Transverse colon (tissue), 4 donors: ENCODE measurements at places on chromosomes 3 and 15. TPM values are rescaled to one million over a fixed set of nuclear protein-coding genes. Genes with fewer than 3 reads are reported as not detected.
A peak's percentile ranks its signal among the peaks of the same experiment; 100 is the strongest.

The ANKUB1 gene
- total RNA-seq = not detected

The GASK1A gene
- total RNA-seq = 5.9 TPM

The BCL2A1 gene
- 3.0 TPM for total RNA-seq

The PROK2 gene
- total RNA-seq = not detected

The GPR176 gene
- total RNA-seq = 1.6 TPM

The MGLL gene
- total RNA-seq = 306 TPM

The ELL3 gene
- 4.4 TPM for total RNA-seq

The PLA2G4D gene
- total RNA-seq = not detected

DNA sequence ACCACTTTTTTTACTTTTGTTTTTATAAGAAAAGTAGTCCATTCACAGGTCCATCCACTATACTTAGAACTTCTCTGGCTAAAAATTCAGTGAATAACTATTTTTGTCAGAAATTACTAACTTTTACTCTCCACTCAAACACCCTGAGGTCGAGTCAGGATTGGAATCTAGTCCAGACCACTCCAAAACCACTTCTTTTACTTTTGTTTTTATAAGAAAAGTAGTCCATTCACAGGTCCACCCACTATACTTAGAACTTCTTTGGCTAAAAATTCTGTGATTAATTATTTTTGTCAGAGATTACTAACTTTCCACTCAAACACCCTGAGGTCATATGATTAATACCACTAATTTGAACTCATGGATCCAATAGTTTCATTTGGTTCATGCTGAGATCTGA, 239.4 kb downstream of the RORA start:
- DNase-seq = no peak

DNA sequence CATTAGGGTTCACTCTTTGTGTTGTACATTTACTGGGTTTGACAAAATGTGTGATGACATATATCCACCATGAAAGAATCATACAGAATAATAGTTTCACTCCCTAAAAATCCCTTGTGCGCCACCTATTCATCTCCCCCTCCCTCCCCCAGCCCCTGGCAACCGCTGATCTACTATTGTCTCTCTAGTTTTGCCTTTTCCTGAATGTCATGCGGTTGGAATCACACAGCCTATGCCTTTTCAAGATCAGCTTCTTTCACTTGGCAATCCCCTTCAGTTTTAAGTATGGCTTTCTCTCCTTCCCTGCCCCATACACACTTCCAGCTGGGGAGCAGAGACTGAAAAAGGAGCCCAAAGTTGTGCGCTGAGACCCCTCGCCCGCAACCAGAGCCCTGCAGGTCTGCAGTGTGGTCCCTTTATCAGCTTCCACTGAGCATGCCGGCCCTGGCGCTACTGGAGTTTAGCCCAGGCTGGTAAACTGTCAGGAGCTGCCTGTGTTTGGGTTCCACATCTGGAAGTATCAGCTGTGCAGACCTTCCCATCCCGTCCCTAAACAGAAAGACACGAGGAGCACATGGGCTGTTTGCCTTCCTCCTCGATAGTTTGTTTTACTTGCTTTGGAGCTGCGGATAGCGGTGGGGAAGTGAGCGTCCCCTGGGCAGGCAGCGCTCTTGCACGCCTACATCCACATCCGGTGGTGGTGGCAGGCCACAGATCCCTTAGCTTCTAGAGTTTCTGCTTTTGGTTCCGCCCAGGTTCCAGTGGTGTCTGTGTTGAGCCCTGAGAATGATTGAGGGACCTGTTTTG, 12.3 kb downstream of the BOC start:
- DNase-seq = peak; percentile 22

DNA sequence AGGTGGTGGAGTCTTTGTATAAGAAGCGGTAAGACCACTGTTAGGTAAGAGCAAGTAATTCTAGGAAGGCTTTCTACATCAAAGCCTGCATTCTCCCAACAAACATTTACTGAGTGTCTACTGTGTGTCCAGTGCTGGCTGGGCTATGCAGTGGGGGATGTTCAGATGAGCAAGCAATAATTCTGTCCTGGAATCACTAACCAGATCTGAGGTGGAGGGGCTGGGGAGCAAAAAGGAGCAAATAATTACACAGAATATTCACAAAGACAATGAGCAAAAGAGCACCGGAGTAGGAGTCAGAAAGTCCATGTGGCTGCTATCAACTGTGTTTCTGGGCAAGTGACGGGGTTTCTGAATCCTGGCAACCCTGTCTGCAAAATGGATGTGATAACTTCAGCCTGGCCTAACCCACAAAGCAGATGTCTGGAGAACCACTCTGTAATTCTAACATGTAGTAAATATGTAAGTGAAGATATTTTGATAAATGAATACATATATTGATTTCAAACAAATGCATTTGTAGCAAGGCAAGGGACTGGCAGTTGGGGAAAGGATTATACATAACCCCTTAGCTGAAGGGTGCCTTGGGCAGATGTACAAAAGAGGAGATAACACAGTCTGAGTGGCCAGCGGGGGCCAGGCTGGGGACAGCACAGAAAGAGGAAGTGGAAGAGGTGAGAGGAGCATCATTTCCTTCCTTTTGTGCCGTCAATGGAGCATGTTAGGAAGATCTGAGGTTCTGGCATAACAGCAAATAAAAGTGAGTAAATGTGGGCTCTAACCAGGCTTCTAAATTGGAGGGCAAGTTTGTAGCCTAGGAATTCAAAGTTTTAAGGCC, 28.8 kb downstream of the CYP8B1 start:
- DNase-seq = peak; percentile 26

DNA sequence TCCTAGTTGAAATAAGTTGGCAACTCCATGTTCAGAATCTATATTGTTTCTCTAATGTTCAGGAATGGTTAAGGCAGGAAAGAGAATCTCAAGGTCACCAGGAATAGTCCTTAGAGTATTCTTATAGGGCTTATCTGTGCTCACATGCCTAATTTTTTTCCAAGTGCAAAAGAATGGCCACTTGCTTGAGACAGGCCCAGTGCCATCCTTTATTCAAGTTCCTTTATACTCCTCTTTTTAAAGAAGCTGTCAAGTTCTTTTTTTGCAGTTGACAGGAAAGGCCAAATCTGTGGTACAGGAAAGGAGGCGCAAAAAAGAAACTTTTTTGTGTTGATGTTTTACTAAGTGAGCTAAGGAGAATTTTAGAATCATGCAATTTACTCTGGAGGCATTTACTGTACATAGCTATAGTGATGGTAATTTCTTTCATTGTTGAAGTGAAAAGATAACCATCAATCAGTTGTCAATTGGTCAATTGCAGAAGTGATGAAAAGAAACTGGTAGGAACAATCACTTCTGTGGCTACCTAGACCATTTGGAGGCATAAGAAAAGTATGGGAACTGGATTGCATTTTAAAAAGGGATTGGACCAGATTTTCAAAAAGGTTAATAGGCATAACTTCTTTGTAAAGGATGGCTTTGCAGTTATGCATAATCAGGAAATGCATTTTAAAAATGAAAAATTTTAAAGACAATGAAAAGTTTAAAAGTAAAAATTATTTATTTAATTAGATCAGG, 102.5 kb upstream of the SOX2 start:
- DNase-seq = no peak

DNA sequence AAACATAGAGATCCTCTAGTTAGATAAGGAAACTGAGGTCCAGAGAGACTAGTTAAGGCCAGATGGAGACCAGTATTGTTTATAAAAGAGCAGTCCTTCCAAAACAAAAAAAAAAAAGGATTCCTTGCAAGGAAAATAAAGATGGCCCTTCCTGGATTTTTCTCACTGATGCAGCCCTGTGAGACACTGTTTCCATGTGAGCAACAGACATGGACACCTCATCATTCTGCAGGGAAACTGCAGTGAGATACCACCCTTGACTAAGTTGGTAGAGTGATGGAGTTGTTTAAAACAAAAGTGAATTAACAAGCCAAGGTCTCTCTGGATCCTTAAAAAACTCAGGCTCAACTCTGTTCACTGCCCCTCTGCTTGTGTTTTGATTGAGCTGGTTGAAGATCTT, 65.6 kb upstream of the MYZAP start:
- DNase-seq = no peak

DNA sequence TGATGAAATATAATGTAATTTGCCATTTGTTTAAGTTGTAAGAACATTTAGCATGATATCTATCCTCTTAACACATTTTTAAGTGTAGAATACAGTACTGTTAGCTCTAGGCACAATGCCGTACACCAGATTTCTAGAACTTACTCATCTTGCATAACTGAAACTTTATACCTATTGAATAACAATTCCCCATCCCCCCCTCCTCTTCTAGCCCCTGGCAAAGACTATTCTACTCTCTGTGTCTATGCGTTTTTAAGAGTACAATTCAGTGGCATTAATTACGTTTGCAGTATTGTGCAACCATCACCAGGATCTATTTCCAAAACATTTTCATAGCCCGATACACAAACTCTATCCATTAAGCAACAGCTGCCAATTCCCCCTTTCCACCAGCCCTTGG, 261.7 kb downstream of the PLOD2 start:
- DNase-seq = no peak

DNA sequence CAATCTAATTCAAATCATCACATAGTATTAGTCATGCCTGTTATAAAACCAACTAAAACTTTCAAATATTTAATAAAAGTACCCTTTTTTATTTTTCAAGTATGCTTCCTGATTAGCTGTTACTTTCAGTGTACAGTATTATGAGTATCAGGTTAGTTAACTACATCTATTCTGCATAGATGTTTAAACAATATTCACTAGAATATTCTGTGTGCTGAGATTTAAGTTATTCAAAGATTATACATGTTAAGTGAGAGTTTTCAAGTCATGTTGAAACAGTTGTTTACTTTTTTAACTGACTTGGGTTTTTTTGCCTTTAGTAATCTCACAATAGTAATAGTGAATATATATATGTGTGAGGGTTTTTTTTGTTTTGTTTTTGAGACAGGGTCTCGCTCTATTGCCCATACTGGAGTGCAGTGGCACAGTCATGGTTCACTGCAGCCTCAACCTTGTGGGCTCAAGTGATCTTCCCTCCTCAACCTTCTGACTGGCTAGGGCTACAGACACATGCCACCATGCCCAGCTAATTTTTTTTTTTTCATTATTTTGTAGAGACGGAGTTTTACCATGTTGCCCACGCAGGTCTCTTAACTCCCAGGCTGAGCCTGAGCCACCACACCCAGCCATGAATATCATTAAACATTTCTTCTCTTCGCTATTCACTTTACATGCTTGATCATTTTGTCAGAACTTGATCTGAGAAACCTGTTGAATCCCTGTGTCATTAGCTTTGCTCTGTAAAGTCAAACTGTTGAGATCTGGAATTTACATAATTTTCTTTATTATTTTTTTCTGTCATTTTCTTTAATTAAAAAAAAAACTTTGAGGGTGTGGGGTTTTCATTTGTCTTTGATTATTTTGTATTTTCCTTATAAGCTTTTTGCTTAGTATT, 286.2 kb upstream of the UBE2E1 start:
- DNase-seq = no peak
